ENCODE measurements at places on chromosomes 3 and 15.

DNA sequence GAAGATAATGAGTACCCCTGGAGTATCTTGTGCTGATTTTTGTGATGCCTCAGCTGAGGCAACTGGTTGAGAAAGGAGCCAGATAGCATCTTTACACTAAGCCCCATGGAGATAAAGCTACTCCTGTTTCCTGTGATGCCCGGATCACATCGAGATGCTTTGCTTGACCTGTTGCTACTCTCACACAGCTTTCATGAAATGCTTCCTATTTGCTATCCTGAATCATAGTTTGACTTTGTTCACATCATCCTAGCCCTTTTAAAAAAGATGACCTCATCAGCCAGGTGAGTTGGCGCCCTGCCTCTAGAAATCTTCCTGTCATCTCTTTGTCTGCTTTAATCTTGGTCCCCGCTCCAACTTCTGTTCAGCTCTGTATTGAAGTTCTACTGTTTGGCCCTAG lies 409.6 kb upstream of the TBL1XR1 start:
- DNase-seq, result no peak

GRCh38 chr3:17239417-17239816 lies 354.7 kb downstream of the PLCL2 start:
- DNase-seq, result no peak

DNA sequence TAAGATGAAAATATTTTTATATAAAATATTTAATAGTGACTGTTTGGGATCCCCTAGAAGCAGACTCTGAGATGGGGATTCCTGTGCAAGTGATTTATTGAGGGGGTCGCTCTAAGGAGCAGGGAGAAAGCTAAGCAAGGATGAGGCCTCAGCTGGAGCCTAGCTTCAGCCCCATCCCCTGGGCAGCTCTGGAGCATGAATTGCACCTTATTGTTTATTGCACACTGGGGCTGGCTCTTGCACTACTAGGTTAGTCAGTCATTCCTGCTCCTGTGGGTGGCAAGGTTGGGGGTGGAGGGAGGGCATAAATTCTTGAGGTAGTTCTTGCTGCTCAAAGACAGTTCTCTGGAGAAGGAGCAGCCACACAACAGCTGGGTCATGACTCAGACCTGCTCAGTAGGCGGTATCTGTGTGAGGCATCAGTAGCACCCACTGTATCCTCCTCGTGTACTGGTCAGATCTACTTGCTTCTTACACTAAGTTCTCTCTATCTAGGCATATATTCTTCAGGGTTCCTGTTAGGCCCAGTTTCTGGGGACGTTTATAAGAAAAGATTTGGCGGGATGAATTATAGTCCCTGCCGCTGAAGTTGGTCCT lies 27.2 kb upstream of the TNFSF10 start:
- DNase-seq, result peak; percentile 88

GRCh38 chr3:183349421-183350157 lies 78.8 kb downstream of the MCF2L2 start:
- no peak for DNase-seq

GRCh38 chr3:3368306-3368705 lies 188.8 kb upstream of the CRBN start:
- DNase-seq, result no peak

DNA sequence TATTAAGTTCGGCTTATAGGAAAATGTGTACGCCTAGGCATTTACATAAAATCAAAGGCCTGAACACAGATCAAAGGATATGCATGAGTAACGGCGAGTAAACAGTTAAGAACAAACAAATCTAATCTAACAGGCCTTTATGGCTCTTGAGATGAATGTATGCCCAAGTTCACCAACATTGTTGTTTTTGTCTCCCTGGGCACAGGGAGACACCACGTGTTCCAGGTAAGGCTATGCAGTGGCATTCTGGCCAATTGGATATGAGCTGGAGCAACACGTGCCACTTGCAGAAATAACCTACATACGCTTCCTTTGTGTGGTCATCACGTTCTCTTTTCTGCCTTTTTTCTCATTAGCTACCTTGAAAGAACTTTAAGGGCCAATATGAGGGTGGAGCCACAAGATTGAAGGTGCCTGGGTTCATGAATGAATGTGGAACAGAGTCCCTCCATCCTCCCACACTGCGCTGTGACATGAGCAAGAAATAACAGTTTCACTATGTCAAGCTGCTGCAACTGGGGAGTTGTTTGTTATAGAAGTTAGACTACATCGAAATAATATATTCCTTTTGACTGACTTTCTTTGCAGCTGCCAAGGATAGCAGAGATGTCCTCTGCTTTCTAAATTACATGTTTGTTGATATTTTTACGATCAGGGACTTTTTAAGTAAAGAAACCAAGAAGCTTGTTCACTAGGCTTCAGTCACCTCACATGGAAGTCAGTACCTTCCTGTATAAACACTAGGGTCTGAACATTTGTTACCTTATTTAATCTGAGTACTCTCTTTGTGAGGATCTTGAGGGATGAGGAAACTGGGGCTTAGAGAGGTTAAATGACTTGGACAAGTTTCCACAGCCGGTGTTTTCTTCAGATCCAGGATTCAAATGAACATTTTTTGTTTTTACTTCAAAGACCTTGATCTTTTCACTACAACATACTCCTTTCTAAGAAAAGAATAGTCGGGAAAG lies 427.5 kb upstream of the TBL1XR1 start:
- no peak for DNase-seq

DNA sequence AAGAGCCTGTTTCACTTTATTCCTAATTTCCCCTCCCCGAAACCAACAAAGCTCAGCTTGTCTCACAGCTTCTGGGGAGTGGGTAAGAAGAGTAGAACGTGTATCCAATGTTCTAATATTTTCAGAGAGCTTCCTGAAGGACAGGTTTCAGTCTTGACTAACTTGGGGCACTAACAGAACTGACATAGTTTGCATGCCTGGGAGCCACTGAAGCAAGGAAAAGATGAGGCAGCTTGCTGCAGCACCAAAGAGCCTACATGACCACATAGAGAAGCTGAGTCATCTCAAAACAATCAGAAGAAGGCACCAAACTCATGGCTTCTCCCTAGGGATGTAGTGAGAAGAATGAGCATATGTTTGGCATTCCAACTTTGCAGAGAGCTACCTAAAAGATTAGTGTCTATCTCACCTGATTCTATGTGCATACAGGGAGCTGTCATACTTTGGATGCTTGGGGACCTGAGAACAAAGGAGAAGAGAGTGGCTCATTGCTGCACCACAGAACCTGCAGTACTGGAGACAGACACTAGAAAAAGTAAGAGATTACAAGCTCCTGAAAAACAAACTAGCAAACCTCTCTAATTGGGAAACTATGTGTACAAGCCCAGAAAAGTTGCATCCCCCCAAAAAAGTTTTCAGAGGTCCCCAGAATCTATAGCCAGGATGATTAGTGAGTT lies 86.9 kb downstream of the DCLK3 start:
- DNase-seq, result peak; percentile 98

DNA sequence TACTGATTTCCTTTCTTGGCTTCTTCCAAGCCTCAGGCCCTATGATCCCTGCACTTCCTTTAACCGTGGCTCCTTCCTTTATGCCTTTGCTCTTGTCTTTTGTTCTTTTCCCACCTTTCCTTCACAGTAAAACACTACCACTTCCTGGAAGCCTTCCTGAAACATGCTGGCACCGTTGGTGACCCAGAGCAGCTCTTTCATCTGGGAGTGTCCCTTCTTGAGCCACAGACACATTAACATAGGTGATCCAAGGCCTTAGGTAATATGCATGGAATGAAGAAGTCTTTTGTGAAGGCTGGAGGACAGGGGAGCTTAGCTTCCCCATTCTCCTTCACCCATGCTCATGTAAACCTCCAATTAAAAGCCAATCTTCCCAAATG lies 39.4 kb downstream of the AMOTL2 start:
- DNase-seq, result no peak

DNA sequence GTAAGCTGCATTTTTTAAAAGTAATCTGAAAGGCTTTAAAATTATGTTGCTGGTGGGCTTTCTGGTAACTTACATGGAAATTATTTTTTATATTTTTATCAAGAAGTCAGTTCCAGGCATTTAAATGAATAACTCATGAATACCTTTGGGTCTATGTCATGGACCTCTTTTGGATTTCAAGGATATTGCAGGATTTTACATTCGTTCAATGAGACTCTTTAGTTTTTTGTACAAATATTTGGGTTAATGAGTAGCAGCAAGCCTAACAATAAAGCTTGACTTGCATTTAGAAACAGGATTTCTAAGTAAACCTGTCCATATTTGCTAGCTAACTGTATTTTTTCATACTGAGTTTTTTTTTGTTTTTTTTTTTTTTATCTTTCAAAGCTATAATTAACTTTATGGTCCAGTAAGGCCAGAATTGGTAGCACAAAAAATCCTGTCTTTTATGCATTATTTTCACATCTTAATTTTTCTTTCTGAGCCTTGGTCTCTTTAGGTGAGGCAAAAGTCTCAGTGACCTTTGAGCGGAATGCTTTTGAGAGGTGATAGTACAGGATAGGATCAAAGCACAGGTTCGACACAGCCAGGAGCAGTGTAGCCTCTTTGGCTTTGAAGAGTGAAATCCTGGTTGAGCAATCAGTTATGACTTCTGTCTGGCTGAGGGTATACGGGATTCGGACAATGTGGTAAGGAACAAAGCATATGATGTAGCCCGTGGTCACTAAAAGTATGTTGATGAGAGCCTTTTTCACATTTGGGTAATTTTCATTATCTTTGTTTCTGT lies 4.8 kb downstream of the GPR171 start:
- peak; percentile 29 for DNase-seq

- no peak for DNase-seq
Measured at GRCh38 chr15:65088643-65089021, 12.1 kb downstream of the KBTBD13 start.

GRCh38 chr15:77633134-77633912 lies 611 bp upstream of the LINGO1 start:
- peak; percentile 80 for DNase-seq

DNA sequence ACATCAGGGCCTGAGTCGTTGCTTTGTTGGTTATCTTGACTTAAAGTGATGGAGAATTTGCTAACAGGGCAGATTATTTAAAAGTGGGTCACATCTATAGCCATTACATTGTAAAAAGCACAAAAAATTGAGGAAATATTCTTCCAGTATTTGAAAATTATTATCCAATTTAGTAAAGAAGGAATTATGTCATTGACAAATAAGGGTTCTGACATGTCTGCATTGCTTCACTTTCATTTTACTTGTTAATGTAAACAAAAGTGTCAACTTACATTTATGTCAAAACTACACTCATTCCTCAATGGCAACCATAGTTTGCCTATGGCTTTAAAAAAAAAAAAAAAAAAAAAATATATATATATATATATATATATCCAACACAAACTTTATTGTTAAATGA lies 3.4 kb upstream of the PARP14 start:
- DNase-seq, result no peak

DNA sequence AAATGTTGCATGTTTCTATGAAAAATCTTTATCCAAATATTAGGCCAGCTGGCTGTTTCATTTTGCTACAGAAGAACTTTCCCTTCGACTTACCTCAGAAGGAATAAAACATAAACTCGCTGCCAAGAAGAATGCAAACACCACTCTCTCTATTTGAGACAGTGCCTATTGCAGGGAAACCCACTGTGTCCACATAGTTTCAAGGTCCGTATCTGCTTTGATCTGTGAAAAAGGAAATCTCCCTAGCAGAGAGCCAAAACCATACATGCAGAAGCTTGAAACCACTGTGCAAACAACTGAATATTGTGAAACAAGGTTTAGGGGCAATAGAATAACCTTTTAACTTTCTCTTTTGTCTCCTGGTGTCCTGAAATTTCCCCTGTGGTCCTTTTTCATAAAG lies 35.0 kb upstream of the CAPN7 start:
- no peak for DNase-seq

GRCh38 chr3:72745146-72745999 lies 102.9 kb downstream of the SHQ1 start:
- DNase-seq, result no peak

GRCh38 chr3:31880020-31880419 lies 101.0 kb downstream of the OSBPL10 start:
- DNase-seq, result peak; percentile 3

DNA sequence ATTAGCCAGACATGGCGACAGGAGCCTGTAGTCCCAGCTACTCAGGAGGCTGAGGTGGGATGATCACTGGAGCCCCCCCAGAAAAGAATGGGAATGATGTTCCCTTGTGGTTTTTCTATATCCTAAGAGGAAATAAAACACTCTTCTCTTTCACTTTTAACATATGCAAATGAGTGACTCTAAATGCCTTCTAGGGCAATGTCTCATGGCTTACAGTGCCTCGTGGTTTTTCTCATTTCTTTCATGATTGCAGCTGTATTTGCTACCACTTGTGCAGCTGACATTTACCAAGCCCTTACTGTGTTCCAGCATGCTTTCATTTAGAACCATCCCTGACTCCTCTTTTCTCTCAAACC lies 26.4 kb downstream of the STOML1 start:
- DNase-seq, result peak; percentile 68

DNA sequence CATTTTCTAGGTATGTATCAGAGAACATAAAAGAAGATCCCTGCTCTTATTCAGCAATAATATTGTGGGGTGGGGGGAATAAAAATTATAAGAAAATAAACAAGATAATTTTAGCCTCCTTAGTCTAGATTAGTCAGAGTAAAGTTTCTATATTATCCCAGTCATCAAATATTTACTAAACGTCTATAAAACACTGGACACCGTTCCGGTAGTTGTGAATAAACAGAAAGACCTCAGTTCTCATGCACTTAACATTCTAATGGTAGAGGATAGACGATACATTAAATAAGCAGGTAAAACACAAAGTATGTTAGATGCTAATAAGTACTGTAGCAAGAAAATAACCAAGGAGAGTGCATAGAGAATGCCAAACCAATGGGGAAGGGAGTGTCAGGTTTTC lies 425.0 kb downstream of the GBE1 start:
- DNase-seq, result no peak

- peak; percentile 25 for DNase-seq
Measured at GRCh38 chr3:125357032-125357658, 18.0 kb downstream of the ZNF148 start.

- DNase-seq, result no peak
Measured at GRCh38 chr3:20604659-20605058, 418.7 kb upstream of the SGO1 start.

DNA sequence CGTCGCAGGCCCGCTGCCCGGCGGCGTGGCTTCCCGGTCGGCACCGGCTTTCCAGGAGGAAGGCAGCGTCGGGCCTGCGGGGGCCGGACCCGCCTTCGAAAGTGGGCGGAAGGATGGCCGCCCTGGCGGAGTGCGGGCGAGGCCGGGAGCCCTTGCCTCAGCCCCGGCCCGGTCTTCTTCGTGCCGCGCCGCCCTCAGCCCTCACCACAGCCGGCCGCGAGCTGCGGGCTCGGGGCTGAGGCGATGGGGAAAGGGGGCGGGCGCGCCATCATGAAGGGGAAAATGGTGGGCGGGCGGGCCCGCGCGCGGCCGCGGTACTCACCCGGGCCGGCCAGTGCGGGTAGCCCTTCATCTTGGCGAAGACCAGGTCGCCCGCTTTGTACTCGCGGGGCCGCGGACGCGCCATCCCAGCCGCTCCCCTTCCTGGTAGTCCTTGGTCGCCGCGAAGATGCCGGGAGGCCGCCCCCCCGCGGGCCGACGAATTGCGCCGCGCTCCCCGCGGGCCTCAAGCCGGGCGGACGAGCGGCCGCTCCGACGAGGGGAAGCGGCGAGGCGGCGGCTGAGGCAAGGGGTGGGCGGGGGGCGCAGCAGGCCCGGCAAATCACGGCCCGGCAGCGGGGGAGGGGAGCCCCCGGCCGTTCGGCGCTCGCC lies 489 bp downstream of the HDGFL3 start:
- DNase-seq, result peak; percentile 50

GRCh38 chr3:183252973-183253527 lies at the start of gene B3GNT5:
TSS of gene B3GNT5 (plus strand) at chr3:183253253. CDS start at chr3:183269799, 16,546 bp downstream.
- no peak for DNase-seq

GRCh38 chr3:169658311-169658931 lies 5.1 kb downstream of the MECOM start:
- no peak for DNase-seq

GRCh38 chr3:156304406-156304805 lies 184.0 kb downstream of the KCNAB1 start:
- DNase-seq, result peak; percentile 90

- no peak for DNase-seq
Measured at GRCh38 chr3:13277196-13277813, 142.8 kb downstream of the NUP210 start.
